ENCODE measurements at places on chromosomes 1 and 21.

- DNase-seq = no peak
These were observed 254.4 kb upstream of the GJB5 start for GRCh38 chr1:34500451-34500850.

- DNase-seq = no peak
These were observed 334.0 kb upstream of the FMN2 start for GRCh38 chr1:239757716-239758115.

- DNase-seq = no peak
These were observed 15.9 kb downstream of the RIMS3 start for GRCh38 chr1:40649592-40649930.

DNA sequence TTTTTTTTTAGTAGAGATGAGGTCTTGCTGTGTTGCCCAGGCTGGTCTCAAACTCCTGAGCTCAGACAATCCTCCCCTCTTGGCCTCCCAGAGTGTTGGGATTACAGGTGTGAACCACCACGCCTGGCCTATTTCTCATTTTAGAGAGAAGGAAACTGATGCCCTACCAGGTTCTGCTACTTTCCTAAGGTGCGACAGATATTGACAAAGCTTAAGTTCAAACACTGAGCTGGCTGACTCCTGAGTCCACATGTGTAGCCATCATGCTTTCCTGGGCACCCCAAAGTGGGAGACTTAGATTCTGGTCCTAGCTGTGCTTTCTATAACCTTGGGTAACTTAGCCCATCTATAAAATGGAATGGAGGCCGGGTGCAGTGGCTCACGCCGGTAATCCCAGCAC is 5.1 kb upstream of the TMEM222 start:
- no peak for DNase-seq

- no peak for DNase-seq
These were observed 134.8 kb upstream of the KIF26B start for GRCh38 chr1:245019910-245020486.

GRCh38 chr1:44575396-44575795 is 98.9 kb downstream of the TMEM53 start:
- DNase-seq = no peak

Data from stimulated activated CD8-positive, alpha-beta memory T cell treated with anti-CD3 and anti-CD28 coated beads, Interleukin-4, amount 100 ng/mL, for 1 hour (primary cell).